ENCODE measurements at places on chromosomes 1 and 21.

DNA sequence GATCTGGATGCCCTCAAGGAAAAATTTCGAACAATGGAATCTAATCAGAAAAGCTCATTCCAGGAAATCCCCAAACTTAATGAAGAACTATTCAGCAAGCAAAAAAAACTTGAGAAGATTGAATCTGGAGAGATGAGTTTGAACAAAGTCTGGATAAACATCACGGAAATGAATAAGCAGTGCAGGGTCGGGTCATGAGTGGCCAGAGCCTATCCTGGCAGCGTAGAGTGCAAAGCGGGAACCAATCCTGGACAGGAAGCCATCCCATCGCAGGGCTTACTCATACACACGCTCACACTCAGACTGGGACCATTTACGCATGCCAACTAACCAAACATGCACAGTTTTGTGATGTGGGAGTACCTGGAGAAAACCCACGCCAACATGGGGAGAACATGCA, 43.1 kb downstream of the ZMYM1 start:
- DNase-seq = no peak

DNA sequence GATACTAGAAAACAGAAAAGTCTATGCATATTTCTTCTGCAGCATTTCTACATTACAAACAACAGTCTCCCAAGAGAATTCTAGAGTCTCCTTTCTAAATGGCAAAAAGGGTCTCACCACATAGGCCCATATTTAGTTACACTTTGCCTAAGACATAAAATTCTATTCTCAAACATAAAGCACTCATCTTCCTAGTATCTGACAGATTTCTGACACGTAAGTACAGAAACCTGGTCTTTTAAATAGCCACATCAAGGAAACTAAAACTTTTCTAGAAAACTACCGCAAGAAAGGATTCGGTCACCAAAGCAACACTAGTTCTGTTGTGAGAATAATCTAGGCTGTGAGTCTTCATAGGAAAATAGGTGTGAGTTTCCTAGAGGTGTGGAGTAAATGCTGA, 33.6 kb upstream of the CTSK start:
- DNase-seq = no peak

DNA sequence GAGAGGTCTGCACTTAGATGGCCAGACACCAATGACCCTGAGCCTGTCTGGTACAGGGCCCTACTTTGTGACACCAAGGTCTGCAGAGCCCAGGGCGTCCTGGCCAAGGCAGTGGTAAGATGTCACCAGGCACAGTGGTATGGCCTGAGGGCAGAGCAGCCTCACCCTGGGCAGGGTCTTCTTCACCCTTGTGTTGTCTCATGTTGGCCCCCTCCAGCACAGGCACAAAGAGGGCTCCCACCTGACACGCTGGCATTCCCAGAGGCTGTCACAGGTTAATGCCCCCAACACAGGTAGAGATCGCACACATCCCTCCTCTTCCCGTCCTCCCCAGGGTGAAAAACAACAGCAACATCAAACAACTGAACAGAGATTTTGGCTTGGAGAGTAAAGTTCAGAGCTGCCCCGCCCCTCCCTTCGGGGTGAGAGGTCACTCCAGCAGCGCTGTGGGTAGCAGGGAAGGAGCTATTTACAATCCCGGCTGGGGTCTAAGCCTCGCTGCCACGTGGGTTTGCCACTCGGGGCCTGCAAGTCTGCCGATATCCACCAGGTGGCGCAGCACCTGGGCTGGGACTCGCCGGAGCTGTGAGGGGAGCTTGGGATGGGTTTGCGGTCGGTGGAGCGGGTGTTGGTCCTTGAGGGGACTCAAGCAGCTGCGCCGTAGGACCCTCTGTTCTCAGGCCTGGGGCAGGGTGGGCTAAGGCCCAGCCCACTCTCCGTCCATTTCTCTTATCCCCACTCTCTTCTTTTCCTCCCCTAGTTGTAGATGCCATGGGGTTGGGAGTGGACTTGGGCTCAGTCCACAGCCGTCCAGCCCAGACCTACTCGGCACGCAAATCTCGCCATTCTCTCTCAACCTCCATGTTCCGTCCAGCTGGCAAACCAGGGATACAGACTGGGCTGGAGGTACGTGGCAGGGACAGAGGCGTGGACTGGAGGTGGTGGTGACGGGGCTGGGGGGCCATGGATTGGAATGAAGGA, 12.7 kb downstream of the EFNA3 start:
- peak; percentile 72 for DNase-seq

GRCh38 chr1:113859478-113860175, 11.9 kb downstream of the PTPN22 start:
- DNase-seq = no peak

DNA sequence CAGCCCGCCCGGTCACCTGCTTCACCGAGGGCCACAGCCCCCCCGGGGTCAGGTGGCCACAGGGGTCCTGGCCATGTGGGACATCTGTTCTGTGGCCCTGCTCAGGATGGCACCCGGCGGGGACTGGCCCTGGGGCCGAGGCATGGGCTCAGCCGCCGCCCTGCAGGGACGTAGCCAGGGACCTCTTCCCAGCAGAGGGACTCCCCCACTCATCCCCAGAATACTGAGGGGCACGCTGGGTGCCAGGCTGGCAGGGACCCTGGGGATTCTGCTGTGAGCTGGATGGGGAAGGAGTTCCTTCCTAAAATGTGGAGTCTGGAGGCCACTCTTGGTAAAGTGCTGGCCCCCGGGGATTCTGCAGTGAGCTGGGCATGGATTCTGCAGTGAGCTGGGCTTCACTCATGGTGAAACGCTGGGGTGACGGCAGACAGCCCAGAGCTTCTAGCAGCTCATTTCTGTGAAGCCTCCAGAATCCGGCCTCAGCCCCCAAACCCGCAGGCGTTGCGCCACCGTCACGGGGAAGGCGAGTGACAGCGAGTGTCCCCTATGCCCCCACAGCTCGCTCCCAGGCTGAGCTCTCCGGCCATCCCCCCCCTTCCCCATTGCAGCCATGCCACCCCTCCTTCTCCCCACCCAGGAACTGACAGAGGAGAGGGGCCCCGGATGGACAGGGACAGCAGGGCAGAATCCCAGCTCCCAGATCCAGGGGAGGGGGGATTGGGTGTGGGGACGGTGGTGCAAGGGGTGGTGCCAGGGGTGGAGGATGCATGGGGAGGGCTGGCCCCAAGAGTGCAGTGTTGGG, 1.4 kb downstream of the ITGB2 start:
- DNase-seq = no peak

DNA sequence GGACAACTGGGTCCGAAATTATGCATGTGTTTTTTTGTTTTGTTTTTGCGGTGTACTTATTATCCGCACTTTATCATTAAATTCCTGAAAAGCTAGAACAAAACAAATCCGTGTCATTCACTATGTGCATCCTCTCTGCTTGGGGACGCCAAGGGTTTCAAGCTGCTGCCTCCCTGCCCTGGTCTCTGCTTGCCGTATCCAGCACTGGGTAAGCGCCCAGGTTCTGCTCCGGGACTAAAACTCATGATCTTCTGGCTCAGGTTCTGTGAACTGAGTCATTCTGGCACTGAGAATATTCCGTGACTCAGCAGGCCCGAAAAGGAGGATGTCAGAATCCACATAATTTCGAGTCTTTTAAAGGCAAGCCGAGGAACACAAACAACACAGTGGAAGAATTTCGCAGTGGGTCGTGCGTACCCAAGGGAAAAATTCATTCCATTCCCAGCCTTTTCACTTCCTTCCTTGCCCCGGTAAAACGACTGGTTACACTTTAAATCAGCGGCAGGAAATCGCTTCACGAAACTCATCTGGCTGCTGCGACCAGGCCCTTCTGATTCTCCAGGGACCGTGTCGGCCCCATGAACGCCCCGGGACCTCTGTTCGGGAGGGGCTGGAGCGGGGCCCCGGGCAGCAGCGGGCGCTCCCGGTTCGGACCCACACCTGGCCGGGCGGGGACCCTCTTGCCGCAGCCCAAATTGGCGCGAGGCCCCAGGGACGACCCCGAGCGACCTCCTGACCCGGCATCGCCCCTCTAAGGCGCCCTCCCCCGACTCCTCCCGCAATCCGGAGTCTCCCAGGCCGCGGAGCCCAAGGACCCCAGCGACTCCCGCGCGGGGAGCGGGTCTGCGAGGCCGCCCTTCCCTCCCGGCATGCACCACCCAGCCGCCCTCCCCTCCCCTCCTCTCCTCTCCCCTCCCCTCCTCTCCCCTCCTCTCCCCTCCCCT, 746 bp upstream of the LAMC1 start:
- DNase-seq = no peak

DNA sequence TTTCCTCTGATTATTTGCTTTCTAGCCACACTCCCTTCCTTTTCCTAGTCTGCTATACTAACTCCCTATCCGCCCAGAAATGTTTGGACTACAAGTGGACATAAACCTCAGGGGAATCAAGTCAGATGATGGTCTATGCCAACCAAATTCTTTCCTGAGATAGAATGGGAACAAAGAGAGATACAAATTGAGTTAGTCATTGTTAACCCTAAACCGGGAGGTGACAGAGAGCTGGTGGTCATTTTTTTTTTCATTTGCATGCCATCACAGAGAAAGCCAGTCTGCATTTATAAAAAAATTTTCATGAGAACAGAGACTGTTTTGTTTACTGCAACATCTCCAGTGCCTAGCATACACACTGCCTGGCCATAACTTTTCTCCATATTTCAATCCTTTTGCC, 35.0 kb downstream of the MYSM1 start:
- DNase-seq = no peak

DNA sequence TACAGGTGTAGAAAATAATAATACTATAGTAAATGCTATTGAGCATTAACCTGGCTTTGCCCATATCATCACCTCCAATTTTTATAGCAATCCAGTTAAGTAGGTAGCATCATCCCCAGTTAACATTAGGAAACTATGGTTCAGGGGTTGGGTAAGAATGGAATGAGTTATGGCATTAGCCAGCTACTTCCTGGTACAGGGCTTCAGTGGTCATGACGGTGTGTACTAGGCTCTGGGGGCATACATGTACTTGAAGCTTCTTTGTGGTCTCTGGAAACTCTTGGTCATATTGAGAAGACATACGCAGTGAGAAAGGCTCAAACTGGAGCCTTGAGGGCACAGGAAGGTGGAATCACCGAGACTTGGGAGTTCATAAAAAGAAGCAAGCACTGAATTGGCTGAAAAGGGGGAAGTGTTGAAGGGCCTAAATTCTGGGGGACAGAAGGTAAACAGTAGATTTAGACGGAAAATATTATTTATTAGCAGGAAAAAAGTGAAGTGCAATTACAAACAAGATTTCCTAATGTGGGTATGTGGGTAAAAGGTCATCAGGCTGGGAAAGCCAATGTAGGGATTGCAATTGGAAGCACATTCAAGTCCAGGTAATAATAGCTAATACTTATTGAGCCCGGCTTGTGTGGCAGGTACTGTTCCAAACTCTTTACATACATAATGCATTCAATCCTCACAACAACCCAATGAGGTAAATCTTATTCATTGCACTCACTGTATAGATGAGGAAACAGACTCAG, 114.2 kb upstream of the ATP1A1 start:
- no peak for DNase-seq

DNA sequence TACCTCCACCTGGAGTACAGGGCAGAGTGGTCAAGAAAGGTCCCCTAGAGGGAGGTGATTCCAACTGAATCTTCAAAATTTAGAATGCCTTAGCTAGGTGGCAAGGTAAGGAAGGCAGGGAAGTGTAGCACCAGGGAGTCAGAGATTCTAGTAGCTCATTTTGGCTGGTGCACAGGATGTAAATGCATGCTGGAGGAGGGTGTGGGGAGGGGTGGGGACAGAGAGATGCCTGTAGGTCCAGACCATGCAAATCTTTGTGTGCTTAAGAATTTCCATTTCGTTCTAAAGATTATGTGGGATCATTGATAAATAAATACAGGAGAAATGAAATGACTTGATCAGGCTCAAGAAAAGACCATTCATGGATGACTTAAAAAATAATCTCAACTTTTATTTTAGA, 11.0 kb upstream of the CACHD1 start:
- no peak for DNase-seq

- DNase-seq = peak; percentile 87
Observed at GRCh38 chr1:221778535-221779142, 36.8 kb upstream of the DUSP10 start.

GRCh38 chr1:93443454-93443853, 4.5 kb upstream of the FNBP1L start:
- DNase-seq = no peak

DNA sequence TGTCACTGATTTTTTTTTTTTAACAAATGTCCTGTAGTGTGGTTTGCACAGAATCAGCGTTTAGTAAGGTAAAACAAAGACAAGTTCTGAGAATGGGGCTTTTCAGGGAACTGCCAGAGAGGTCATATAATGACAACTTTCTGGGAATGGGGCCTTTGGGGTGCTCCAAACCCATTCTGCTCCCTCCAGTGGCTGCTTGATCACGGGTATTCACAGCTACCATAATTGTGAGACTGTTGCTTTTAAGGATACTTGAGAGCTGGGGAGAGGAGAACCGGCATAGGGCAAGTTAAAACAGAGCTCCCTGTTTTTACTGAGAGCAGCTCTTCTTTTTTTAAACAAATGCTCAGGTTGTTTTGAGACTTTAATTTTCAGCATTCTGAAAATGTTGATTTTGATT, 48.2 kb downstream of the CYP2J2 start:
- no peak for DNase-seq

- peak; percentile 18 for DNase-seq
Observed at GRCh38 chr1:159214149-159214760, 9.6 kb downstream of the ACKR1 start.

DNA sequence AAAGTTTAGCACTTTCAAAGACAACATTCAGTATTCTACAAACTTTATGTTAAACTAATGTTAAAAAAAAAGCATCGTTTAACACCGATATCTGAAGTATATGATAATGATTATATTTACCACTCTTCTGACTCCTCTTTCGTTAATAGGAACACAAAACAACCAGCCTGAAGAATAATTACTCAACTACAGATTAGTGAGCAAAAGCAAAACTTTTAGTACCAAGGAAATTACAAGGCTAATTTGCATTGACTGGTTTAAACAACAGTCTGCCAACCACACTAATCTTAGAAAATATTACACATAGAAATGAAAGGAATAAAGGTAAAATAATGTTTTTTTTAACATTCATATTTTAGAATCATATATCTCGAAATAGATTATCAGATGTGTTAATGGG, 500.7 kb downstream of the LMO4 start:
- no peak for DNase-seq

DNA sequence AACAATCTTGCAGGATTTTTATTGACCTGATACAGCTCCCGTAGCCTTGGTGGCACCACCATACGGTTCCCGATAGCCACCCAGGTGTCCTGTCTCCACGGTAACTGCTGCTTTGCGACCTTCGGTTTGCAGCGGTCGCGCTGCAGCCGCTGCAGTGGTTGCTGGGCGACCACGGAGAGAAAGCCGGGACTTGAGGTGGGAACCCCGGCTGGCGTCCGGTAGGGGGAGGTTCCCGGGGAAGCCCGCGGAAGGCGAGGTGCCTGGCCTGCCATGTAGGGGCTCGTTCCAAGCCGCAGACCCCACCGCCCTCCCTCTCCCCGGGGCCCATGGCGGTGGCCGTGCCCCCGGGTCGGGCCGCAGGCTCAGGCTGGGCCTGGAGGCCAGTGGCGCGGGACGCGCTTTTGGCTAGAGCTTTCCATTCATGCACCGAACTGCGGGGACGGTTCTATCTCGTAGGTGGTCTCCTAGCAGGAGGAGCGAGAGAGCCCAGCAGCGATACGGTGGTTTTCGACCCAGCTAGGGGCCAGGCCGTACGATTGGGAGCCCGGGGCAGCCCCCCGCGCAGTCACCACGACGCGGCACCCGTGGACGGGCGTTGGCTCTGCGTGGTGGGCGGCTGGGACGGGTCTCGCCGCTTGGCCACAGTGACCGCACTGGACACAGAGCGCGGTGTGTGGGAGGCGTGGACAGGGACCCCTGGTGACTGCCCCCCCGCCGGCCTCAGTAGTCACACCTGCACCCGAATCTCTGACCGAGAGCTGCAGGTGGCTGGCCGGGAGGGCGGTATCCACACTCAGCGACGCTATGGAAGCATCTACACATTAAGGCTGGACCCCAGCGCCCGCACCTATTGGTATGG, at the start of gene KLHDC9:
Gene KLHDC9, plus strand, starts transcription at position 152 of the 859 bp plus-strand sequence. Its CDS starts 175 bp downstream, at position 327.
- DNase-seq = peak; percentile 38

- no peak for DNase-seq
Observed at GRCh38 chr1:7389906-7390603, 381.0 kb upstream of the VAMP3 start.

All from T-helper 2 cell (primary cell).